ENCODE measurements at places on chromosomes 7 and 10.
A peak's percentile ranks its signal among the peaks of the same experiment; 100 is the strongest.

GRCh38 chr7:37081436-37081835, 357.1 kb upstream of the AOAH start:
- no peak for DNase-seq

- no peak for DNase-seq
Observed at GRCh38 chr10:7333961-7334641, 76.7 kb downstream of the SFMBT2 start.

- no peak for DNase-seq
Observed at GRCh38 chr7:148524479-148525224, 65.9 kb upstream of the C7orf33 start.

- DNase-seq = no peak
Observed at GRCh38 chr10:101767966-101768790, 7.7 kb downstream of the FGF8 start.

- peak; percentile 44 for DNase-seq
Observed at GRCh38 chr10:35006836-35007235, 83.3 kb downstream of the CUL2 start.

DNA sequence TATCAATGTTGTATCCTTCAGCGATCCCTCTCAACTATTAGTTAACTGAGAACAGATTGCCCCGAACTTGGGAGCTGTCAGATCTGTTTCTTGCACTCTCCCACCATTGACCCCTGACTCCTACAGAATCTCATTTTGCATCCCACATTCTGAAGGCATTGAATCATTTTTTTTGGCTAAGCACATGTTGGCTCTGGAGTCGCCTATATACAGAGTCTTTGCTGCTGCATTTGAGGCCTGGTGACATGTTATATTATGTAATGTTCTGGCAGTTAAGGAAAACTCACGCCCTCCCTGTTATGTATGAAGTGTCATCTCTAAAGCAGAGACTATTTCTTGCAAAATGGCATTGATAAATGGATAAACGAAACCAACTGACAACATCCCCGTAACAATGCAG, 159.2 kb upstream of the ITGB1 start:
- no peak for DNase-seq

- no peak for DNase-seq
Observed at GRCh38 chr7:105978035-105978434, 15.0 kb downstream of the CDHR3 start.

DNA sequence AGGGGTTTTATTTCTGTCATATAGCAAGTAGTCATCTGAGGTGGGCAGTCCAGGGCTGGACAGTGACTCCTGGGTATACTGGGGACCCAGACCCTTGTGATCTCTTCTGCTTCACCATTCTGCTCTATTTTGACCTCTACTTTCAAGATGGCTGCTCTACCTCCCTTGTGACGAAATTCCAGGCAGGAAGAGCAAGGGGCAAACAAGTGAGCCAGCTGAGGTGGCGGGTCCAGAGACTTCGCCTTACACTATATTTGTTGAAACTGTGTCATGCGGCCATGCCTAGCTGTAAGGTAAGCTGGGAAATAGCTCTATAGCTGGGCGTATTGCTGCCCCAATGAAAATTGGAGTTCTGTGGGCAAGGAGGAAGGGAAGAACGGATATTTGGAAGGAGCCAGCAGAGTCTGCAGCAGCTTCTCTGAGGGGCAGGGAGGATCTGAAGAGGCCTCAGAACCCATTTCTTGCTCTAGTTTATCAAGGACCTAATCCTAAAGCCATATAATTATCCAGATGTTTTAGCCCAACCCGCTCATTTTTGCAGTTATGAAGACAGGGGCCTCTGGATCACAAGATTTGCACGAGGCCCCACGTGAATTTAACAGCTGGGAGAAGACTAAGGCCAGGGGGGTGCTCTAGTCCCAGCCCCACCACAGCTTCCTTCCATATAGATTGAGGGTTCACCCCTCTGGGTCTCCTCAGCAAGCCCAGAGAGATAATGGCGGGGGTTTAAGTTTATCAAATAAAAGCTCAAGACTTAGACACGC, 7.7 kb upstream of the CPA1 start:
- DNase-seq = no peak

DNA sequence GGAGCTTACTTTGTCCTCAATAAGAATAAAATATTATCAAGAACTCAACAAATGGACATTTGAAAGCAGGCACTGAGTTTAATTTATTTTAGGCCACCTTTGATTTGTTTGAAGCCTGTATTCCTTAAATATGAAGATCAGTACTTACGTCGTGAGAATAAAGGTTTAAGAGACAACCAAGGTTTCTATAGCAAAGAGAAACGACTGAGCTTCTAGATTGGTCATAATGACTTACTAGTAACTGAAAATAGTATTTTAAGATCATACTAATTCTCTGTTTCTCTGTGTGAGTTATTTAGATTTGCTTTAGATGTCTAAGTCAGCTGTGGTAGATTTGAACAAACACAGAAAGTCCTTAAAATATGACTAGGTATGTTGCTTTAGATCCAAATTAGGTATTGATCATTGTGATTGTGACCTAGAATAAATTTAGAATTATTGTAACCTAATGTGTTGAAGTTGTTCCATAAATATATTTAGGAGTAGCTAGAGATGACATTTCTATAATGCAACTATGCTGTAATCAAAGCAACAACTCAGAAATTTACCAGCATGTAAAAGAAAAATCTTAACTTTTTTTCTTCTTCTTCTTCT, 2.4 kb upstream of the GLCCI1 start:
- no peak for DNase-seq

- no peak for DNase-seq
Observed at GRCh38 chr10:75176736-75177135, 33.9 kb upstream of the VDAC2 start.

- DNase-seq = no peak
Observed at GRCh38 chr10:129851941-129852640, 112.0 kb downstream of the EBF3 start.

DNA sequence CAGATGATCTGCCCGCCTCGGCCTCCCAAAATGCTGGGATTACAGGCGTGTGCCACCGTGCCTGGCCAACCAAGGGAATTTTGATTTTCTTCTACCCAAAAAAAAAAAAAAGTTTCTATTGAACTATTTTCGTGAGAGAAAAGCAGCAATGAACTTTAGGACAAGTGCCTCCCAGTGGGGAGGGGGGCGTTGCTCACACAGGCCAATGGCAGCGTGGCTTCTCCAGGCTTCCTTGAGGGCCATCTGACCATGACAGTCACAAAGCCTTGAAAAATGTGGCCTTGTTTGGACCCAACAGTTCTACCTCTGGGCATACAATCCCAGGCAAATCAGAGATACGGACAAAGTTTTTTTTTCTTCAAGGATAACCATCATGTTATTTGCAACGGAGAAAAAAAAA, 56.0 kb downstream of the TNRC18 start:
- DNase-seq = no peak

GRCh38 chr10:32149252-32149955, 93.2 kb upstream of the KIF5B start:
- peak; percentile 96 for DNase-seq

DNA sequence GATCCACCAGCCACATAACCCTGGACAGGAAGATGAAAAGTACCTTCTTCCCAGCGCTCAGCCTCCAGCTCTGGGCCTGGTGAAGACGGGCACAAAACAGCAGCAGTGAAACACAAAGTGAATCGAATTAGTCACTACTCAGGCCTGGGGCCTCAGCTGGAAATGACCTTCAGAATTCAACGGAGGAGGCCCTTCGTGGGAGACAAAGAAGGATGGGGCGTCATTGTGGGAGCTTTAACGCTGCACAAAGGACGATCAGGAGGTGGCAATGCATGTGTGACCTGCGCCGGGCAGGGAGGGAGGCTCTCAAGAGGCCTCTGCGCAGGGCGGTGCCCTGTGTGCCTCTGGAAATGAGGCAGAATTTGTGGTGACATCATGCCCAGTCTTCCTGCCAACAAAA, 161.9 kb downstream of the DNAJB6 start:
- no peak for DNase-seq

GRCh38 chr10:118963341-118963740, 66.2 kb upstream of the NANOS1 start:
- no peak for DNase-seq

DNA sequence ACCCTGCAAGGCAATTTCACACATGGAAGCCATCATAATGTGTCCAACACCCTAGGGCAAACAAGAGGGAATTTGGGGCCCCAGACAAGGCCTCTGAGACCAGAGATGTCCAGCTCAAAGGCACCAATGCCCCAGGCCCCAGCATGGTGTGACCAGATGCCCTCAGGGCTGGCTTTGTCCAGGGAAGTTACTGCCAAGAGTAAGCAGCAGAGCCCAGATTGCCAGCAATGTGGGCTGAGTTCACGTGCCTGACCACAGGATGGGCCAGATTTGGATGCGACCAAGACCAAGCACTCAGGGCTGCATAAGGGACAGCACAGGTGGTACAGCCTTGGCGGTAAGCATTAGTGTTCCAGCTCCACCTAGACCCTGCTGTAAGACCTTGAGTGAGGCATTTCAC, 12.7 kb downstream of the MYOF start:
- no peak for DNase-seq

DNA sequence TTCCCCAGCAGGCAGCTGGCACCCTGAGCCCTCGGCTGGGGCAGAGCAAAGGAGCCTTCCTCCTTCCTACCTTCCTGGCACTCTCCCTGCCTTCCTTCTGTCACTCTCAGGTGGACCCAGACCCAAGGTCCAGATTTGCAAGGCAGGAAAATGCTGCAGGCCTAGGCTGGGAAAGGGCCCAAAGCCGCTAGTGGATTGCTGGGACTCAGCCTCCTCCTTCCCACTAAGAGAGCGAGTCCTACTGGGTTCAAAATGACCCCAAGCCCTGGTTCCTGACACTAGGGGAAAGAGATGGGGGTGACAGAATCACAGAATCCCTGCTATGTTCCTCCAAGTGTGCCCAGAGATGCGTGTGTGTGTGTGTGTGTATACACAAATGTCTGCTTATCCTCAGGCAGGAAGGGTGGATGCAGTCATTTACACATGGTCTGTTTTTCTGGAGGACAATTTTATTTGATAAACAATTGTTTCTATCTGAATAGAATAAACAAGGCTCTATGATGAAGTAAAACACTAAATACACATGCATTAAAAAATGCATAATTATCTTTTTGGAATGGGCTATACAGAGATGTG, 1.3 kb upstream of the PLAU start:
- DNase-seq = peak; percentile 43

DNA sequence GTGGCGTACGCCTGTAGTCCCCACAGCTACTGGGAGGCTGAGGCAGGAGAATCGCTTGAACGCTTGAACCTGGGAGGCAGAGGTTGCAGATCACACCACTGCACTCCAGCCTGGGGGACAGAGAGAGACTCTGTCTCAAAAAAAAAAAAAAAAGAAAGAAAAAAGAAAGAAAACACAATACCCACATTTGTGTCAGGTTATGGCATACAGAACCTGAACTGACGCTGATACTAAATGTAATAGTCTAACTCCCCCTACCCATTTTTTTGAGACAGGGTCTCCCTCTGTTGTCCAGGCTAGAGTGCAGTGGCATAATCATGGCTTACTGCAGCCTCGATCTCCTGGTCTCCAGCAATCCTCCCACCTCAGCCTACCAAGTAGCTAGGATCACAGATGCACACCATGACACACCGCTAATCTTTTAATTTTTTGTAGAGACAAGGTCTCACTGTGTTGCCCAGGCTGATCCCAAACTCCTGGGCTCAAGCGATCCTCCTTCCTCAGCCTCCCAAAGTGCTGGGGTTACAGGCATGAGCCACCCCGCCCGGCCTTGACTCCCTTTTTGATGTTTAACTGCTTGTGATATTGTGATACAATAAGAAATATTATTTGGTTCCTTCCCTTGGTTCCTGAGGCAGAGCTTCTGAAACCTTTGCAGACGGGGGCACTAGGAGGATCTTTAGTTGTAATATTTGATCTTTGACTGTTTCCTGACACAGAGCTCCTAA, 6.5 kb upstream of the MMD2 start:
- DNase-seq = no peak

- DNase-seq = no peak
Observed at GRCh38 chr7:4203626-4204512, 478.2 kb upstream of the FOXK1 start.

DNA sequence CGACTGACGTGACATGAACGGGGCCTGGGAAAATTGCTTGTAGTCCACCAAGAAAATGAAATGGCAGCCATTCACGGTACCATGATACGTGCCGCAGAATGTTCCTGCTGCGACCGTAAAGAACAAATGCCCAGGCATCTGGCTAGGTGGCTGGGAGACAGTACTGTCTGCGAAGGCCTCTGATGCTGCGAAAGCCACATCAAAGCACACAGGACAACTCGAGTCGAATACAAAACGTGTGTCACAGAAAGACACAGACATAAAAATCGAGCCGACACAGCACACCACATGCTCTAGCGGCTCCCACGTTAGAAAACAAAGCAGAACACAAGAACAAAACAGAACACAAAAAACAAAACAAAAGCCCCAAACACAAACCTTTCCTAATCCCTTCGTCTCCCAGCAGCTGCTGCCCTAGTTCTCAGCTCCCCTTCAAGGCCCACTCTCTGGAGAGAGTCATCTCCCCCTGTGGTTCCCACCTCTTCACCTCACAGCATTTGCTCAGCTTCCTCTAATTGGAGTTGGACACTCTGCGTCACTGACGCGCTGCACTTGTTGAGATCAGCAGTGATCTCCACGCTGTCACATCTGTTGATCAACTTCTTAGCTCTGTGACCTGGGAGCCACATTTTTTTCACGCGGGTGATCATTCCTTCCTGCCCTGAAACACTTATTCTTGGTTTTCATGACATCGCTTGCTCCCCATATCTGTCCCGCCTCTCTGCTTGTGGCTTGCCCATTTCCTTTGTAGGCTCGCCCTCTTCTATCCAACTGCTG, 112.2 kb downstream of the CLEC2L start:
- DNase-seq = no peak

DNA sequence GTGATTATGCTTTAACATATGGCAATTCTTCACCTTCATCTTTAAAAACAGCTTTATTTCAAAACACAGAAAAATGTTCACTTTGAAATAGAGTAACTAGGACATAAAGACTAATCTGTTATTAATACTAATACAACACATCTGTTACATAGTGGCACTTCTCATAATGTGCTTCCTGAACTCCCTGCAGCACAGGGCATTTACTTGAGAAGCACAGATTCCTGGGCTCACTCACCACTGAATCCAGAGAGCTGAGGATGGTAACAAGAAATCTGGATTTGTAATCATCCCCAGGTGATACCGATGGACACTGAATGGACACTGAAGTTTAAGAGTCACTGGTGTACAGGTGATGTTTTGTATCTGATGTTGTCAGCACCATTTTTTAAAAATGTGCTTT, 96.1 kb downstream of the COL28A1 start:
- no peak for DNase-seq

GRCh38 chr7:11623093-11623678, 208.8 kb downstream of the THSD7A start:
- DNase-seq = no peak

GRCh38 chr10:16799621-16800020, 17.6 kb downstream of the RSU1 start:
- no peak for DNase-seq
